ENCODE measurements at places on chromosomes 7 and 10.

- no peak for DNase-seq
These were observed 288.6 kb upstream of the PHF14 start for GRCh38 chr7:10685040-10685439.

DNA sequence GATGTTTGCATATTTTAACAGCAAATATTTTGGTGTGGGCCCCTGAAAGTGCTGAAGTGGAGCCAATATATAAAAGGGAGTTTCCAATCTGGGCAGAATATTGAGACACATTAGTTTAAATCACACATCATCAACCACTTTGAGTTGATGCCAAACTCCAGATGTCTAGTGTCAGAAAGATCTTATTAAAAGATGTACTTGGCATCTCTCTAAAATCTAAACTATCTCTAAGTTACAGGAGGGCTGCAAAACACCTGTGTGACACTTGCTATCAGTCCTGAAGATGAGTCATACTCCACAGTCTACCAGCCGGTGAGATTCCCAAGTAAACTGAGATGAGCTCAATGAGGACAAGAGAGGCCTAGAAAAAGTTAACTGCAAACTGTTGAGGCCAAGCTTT is 11.4 kb downstream of the JAZF1 start:
- DNase-seq: no peak

GRCh38 chr10:123888751-123889150 is 2.9 kb downstream of the CPXM2 start:
- no peak for DNase-seq

GRCh38 chr7:74290553-74290950 is 1.3 kb downstream of the CLIP2 start:
- DNase-seq: no peak

GRCh38 chr7:130153211-130153908 is 51.8 kb downstream of the TMEM209 start:
- no peak for DNase-seq

GRCh38 chr7:103613655-103614642 is 167.9 kb upstream of the SLC26A5 start:
- no peak for DNase-seq

- no peak for DNase-seq
These were observed 5.0 kb upstream of the TNRC18 start for GRCh38 chr7:5428478-5429252.

DNA sequence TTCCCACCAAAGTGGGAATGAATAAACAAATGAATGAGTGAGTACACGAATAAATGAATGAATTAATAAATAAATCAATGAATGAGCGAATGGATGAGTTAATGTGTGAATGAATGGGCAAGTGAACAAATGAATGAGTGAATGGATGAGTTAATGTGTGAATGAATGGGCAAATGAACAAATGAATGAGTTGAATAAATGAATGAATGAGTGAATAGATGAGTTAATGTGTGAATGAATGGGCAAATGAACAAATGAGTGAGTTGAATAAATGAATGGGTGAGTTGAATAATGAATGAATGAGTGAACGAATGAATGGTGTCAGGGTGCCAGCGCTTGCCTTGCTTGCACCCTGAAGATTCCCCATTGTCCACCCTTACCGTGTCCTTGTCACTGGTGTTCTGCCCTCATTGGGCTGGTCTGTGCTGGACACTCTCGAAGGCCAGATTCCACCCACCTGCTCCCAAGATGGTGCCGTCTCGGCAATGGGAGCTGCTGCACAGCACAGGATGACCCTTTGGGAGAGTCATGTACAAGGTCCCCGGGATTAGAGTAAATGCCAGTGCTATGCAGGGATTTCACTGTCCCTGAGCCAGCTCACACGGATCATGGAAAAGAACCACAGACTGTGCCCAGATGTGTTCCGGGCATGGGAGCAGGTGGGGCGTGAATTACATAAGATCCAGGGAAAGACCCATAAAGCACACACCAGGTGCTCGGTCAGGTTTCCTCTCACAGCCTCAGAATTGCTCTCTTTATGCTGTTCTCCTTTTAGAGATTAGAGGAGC is 83.2 kb downstream of the CAMK1D start:
- no peak for DNase-seq

DNA sequence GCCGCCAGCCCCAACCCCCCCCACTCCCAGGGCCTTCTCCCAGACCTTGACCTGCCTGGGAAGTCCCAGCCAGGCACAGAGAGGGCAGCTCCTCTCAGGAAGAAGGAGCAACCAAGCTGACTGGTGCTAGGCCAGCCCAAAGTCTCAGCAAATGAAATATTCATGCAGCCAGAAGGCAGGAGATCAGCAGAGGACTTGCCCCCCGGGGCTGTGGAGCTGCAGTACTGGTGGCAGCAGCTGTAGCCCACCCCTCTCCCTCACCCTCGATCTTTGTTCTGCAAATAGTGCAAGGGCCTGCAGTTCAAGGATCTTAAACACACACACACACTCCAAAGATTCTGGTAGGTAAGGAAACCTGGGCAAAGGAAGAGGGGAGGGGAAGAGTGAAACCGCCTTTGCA is 3.5 kb upstream of the SRRM3 start:
- DNase-seq: no peak

DNA sequence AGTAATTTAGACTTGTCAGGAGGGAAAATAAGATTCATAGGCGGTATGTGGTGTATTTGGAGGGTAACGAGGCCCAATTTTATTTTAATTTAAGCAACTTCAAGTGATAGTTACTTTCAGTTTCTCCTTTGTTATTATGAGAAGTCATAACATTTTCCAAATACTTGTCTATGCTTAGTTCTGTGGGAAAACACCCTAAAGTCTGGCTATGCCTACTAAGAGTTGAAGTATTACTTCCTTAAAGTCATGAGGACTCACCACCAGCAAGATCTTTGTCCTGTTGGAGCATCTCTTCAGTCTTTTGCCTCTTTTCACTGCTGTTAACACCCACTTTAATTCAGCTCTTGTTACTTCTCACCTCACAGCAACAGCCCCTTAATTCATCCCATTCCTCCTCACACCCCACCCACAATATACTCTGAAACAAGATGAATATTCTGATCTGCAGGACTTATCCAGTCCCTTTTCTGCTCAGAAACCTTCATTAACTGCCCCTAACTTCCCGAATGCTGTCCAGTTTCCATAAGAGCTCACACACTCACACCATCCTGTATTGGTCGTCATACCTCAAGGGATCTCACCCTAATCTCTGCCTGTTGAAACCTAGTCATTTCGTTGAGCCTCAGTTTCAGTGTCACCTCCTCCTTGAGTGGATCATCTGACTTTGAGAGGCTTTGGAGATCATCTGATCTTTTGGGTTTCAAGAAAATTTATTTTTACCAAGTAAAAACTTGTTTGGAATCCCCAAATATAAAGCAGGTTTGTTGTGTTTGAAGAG is 61.3 kb downstream of the DNAH11 start:
- no peak for DNase-seq
